Aorta (tissue), 5 donors: ENCODE measurements at places on chromosomes 7 and 10. TPM values are rescaled to one million over a fixed set of nuclear protein-coding genes. Genes with fewer than 3 reads are reported as not detected.

DNA sequence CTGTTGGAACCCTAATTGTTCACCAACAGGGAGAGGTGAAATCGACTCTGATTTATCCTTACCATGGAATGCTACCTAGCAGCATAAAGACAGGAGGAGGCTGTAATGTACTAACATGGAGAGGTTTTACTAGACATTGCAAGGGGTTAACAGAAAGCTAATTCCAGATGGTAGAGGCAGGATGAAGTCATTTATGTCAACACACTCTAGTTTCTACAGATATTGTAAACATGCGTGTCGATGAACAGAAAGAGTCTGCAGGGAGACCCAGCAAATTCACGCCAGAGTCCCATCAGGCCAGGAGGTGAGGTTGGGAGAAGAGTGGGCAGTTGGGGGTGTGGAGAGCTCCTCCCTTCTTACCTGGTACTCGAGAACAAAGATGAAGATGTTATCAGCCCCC, 7.0 kb downstream of the NPC1L1 start:
- H3K36me3 ChIP-seq = no peaks in the 10 kb centered on the region
- H3K4me1 ChIP-seq = no peaks in the 10 kb centered on the region
- no peak overlapping the region for H3K27ac ChIP-seq
- DNase-seq = no peak
- no peak overlapping the region for H3K4me3 ChIP-seq

The NEUROG3 gene
- total RNA-seq = not detected

- peaks cover 2% of the 10 kb centered on the region for H3K27me3 ChIP-seq
- H3K27ac ChIP-seq = no peak overlapping the region
- H3K4me1 ChIP-seq = no peaks in the 10 kb centered on the region
These were observed 193.2 kb downstream of the CREB5 start for GRCh38 chr7:28605427-28606085.

GRCh38 chr7:146902728-146903127, 786.1 kb downstream of the CNTNAP2 start:
- no peaks in the 10 kb centered on the region for H3K36me3 ChIP-seq
- H3K4me3 ChIP-seq = no peak overlapping the region
- peaks cover 4% of the 10 kb centered on the region for H3K27me3 ChIP-seq

The PROSER2 gene
- total RNA-seq = 6.5 TPM

The MET gene
- total RNA-seq = 16.8 TPM

DNA sequence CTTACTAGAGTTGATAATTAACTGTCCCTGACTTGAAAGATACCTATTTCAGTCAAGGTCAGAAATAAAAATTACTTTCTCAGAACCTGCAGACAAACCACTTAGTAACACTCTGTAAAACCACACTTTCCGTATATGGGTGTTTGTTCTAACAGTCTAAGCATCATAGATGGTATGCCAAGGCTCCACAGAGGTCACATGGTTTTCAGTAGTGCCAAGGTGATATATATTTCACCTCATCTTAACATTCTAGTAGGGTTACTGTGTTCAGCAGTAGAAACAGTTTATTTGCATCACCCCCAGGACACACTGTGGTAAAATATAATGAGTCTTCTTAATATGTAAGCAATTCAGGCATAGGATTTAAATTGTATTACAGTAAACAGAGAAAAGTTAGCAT, 61.5 kb downstream of the KCND2 start:
- DNase-seq = no peak
- no peaks in the 10 kb centered on the region for H3K4me1 ChIP-seq
- no peaks in the 10 kb centered on the region for H3K27me3 ChIP-seq
- H3K4me3 ChIP-seq = no peak overlapping the region
- H3K27ac ChIP-seq = no peak overlapping the region

DNA sequence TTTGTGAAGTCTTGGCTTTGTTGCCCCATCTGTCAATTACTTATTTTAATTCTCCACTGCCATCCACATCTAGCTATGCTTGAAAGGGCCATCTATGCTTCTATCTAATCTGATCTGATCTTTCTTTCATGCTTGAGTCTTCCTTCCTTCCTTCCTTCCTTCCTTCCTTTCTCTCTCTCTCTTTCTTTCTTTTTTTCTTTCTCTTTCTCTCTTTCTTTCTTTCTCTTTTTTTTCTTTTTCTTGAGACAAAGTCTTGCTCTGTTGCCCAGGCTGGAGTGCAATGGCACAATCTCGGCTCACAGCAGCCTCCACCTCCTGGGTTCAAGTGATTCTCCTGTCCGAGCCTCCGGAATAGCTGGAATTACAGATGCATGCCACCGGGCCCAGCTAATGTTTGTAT, 11.3 kb downstream of the TFR2 start:
- H3K4me1 ChIP-seq = no peaks in the 10 kb centered on the region
- no peak overlapping the region for H3K27ac ChIP-seq
- H3K27me3 ChIP-seq = no peaks in the 10 kb centered on the region
- H3K4me3 ChIP-seq = no peak overlapping the region

DNA sequence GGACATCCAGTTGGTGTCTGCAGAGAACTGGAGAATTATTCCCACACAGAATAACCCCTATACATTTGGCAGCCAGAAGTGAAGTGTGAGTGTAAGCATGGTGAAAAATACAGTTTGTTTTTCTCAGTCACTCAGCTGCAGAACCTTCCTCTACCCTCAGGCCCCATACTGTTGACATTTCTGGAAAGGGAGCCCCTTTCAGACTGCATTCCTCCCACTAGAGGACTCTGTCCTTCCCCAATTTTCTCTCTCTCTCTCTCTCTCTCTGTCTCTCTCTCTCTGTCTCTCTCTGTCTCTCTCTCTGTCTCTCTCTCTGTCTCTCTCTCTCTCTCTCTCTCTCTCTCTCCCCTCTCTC, 86.8 kb upstream of the STEAP1B start:
- H3K4me3 ChIP-seq = no peak overlapping the region
- no peak for DNase-seq
- no peaks in the 10 kb centered on the region for H3K36me3 ChIP-seq
- H3K4me1 ChIP-seq = peaks cover 7% of the 10 kb centered on the region

The FEZF1 gene
- not detected for total RNA-seq

The GPER1 gene
- 4.5 TPM for total RNA-seq

DNA sequence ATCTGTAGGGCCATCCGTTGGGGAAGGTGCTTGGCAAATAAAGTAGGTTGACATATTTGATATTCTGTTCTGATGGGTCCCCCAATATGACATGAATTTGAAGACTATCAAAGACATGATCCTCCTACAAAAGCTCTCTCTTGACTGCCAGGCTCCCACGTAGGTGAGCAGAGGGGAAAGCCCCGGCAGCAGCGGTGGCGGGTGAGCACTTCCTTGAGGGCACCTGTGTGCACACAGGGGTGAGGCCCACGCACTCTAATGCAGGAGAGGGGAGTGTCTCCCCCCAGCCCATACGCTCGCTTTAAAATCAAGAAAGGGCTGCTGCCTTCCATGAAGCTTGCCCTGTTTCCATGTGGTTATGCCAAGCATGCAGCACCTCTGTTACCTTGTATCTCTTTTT, 100.4 kb downstream of the TAX1BP1 start:
- no peaks in the 10 kb centered on the region for H3K27me3 ChIP-seq
- no peaks in the 10 kb centered on the region for H3K36me3 ChIP-seq
- H3K4me3 ChIP-seq = no peak overlapping the region
- H3K4me1 ChIP-seq = no peaks in the 10 kb centered on the region
